ENCODE measurements at places on chromosomes 5 and 9.
A peak's percentile ranks its signal among the peaks of the same experiment; 100 is the strongest.

DNA sequence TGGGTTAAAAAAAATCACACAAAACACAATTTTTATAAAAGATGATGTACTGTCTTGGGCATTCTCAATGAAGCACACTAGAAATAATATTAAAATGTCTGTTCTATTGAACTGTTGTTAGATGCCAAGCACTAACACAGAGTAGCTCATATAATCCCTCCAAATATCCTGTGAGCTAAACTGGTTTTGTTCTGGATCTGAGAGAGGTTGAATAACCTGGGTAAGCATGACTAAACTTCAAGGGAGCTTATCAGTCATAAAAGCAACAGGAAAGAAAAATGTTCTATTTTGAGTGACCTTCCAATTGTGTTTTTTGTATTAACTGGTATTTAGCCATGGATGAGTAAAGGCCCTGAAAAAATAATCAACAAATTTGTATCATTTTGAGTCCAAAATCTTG lies 175.3 kb downstream of the SMC2 start:
- DNase-seq, result no peak

DNA sequence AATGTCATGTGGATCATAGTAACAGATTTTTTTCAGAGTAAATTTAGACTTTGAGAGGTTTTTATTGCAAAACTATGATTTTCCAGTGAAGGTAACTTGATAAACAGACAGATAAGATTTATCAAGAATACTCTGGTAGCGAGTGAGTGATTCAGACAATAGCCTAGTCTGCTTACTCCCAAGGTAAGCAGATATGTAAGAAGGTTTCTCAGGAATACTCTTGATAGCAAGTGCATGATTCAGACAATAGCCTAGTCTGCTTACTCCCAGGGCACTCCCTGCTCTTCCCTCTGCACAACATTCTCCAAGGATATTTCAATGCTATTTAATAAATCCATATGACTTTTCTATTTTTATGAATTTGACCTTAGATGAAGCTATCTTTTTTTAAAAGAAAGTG lies 1881.5 kb downstream of the EFNA5 start:
- DNase-seq, result no peak

DNA sequence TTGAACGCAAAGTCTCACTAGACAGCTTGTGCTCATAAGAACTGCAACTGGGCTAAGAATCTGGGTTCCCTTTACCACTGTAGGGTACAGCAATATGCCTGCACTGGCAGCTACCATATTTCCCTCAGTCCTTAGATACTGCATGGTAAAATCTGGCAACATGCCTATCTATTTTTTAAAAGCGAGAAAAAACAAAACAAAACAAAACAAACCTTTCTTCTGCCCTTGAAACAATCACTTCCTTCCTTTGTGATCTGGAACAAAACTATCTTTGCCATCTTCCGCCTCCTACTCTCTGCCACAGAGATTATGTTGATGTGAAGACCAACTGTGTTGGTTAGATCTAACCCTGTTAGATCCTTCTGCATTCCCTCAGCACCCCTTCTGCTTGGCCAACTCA lies 242.9 kb downstream of the EBF1 start:
- no peak for DNase-seq

DNA sequence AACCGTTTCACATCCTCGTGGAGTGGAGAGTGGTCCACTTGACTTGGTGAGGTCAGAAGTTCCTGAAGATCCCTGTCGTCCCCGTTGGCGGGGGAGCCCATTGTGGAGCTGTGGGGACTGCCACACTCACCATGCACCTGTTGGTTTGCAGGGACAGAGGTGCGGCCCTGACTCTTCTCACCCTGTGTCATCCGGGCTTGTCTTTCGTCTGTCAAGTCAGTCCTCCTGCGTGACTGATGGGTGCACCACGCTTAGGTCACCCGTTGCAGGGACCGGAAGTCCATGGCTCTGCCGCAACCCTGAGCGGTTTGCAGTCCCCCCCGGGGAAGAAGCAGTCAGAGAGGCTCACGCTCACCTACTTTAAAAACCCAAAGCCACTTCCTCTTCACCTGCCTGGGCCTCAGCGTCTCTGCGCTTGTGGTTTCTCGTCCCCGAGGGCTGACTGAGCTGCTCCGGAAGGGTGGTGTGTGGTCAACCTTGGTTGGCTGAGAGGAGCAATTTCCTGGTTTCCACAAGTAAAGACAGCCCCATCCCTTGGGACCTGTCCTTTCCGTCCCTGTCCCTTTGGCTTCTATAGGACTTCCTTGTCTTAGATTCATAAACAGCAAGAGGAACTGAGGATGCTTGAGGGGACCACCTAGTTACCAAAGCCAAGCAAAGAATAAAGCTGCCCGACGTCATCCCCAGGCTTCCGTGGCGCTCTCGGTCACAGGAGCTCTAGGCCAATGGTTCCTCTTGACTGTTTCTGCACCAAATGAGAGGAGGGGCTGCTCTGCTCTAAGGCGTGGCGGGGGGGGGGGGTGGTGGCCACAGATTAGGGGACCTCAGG lies 53.2 kb downstream of the USP20 start:
- DNase-seq, result peak; percentile 79

GRCh38 chr9:113844466-113844865 lies 31.6 kb upstream of the ZNF618 start:
- no peak for DNase-seq

Measured in activated CD4-positive, alpha-beta T cell treated with anti-CD3 and anti-CD28 coated beads for 1 hour (primary cell).